ENCODE measurements at places on chromosomes 5 and 9.
A peak's percentile ranks its signal among the peaks of the same experiment; 100 is the strongest.

GRCh38 chr9:133514460-133515239 lies 10.1 kb downstream of the MYMK start:
- DNase-seq: no peak

DNA sequence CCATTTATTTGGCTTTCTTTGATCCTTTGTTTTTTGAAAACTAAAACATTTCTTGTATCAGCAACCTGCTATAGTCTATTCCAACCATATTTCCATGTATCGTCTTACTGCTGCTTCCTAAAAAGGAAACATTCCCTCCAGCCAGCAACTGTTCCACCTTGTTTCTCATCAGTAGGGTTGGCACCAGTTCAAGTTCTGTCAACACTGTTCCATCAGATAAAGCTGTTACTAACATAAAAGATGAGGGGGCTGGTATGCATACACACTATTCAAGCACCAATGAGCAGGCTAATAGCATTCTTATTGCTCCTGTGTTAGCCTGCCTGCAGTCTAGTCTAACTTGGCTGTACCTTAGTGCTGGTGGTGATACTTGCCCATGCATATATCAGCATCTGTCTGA lies 178.3 kb downstream of the CWC27 start:
- no peak for DNase-seq

- peak; percentile 45 for DNase-seq
These were observed 71.9 kb upstream of the RANBP3L start for GRCh38 chr5:36373527-36374086.

DNA sequence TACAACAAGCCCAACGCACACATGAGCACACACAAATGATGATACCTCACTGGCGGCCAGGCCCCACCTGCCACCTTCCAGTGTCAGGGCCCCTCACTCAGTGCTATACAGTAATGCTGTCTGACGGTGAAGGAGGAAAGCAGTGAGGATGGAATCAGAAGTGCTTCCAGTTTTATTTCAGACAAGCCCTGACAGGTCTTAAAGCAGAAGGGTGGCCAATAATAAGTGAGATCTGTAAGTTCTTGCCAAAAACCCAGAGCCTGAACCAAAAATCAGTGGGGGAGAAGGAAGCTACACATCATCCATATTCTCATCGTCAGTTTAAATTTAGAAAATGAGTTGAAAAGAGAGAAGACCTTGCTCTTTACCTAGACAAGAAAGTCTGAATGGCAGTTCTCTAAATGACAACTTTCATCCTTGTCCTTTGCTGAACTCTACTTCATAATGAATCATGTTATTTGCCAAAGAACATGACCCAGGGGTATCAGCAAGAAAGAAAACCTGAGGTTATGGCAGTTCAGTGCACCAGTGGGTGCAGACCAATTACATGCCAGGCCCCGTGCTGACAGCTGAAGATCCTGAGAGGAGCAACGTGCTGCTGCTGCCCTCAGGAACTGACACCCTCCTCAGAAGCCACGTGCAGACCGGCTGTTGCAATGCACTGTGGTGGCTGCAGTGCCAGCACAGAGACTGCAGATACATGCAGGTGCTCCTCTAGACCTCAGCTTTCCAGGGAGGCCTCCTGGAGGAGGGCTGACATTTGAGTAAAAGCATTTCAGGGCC lies 118.7 kb downstream of the DROSHA start:
- no peak for DNase-seq

GRCh38 chr5:177472460-177473442 lies 683 bp downstream of the DBN1 start:
- DNase-seq: no peak

DNA sequence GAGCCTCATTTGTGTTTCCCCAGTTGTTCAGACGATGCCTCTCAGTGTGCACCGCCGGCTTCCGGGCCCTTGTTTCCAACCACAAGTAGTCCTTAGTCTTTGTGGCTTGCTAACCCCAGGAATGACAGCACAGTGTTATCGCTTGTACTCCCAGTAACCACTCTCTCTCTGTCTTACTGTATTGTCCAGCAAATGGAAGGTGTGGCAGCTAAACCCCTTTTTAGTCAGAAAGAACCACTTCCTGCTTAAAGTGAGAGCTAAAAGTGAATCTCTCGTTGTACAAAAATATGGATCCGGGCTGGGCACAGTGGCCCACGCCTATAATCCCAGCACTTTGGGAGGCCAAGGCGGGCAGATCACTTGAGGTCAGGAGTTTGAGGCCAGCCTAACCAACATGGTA lies 61.3 kb downstream of the ENC1 start:
- no peak for DNase-seq

DNA sequence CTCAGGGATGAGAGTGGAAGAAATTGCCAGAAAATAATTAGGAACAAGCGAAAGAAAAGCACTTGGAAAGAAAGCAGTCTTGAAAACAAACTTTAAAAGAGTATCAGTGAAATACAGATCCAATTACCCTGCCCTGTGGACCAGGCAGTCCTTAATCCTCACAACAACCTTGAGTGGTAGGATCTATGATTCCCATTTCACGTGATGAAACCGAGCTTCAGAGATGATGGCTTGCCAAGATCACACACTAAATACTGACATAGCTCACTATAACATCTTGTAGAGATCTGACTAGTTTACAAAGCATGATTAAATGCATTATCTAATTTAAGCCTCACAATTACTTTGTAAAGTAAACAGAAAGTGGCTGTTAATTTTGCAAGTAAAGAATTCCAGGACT lies 55.5 kb upstream of the ABCA1 start:
- DNase-seq: no peak

DNA sequence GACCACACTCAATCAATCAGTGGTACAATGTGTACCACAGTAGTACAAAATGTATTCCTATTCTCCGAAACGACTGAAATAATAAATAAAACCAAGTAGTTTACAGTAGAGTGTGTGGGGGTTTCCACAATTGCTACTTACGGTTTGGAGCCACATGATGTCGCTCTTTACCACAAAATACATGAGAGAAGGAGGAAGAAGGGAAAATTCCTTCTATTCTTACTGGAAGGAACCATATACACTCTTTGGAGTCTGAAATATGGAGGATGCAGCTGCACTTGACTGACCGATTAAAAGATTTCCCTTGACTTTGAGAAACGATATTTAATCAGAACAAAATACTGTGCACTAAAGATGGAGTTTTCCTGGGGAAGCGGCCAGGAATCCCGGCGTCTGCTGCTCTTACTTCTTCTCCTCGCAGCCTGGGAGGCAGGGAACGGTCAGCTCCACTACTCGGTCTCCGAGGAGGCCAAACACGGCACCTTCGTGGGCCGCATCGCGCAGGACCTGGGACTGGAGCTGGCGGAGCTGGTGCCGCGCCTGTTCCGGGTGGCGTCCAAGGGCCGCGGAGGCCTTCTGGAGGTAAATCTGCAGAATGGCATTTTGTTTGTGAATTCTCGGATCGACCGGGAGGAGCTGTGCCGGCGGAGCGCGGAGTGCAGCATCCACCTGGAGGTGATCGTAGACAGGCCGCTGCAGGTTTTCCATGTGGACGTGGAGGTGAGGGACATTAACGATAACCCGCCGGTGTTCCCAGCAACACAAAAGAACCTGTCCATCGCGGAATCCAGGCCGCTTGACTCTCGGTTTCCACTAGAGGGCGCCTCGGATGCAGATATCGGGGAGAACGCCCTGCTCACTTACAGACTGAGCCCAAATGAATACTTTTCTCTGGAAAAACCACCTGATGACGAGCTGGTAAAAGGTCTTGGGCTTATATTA lies at the start of gene PCDHA4:
TSS of gene PCDHA4 (plus strand) at position 235 of the 942 bp plus-strand sequence.
- DNase-seq: no peak

GRCh38 chr9:12689233-12689632 lies 4.0 kb upstream of the TYRP1 start:
- no peak for DNase-seq

DNA sequence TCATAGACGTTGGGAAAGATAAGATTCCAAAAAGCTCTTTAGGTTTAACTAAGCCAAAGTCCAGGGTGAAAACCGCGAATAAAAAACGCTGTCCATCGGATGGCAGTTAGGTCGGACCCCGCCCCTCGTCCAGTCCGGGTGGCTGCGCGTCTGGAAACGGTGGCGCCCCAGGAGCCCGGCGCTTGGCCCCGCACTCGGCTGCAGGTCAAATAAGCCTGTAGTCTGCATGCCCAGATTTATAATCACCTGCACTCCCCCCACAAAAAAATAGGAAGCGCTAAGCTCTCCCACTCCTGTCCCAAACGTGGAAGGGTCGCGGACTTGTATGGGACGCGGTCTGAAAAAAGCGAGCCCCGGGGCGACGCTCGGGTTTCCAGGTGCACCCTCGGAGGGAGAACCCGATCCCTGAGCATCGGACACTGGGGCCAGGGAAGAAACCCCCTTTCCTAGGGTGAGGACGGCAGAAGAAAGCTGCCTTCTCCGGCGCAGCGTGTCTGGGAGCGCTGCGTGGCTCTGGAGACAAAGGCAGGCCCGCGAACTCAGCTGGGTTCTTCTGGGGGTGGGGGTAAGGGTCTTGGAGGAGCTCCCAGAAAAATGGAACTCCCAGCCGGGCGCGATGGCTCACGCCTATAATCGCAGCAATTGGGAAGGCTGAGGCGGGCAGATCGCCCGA lies 923 bp upstream of the ZBTB5 start:
- DNase-seq: peak; percentile 60

DNA sequence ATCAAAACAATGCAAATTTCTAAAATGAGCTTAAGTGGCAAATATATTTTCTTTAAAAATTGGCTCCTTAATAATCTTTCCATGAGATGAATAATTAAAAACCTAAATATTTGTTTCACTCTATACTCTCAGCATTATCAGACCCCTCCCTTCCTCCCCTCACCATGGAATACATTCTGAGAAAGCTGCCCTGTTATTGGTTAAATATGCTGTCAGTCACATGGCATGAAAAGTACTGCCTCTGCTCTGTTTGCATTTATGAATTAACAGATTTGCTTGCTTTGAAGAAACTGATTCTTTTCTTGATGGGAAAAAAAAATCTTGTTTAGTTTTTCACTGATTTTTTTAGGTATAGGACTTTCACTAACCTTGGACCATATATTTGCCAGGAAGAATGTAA lies 17.0 kb upstream of the RPS23 start:
- no peak for DNase-seq

DNA sequence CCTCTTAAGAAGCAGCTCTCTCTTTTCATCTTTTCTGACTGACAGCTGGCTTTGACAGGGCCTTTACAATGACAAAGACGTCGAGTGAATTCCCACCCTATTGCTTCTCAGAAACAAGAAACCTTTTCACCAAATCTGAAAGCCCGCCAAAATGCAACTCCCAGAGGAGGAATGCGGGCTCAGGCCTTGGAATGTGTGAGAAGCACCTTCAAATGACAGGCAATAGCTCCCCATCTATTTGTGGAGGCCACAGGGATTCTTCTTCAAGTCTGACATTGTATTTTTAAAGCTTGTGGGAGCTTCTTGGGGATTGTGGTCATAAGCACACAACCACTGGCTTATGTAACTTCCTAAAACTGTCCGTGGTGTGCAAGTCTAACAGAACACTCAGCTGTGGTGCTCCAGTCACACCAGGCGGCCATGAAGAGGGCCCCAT lies 72.7 kb downstream of the DPYSL3 start:
- no peak for DNase-seq

- DNase-seq: no peak
These were observed 49.8 kb downstream of the FGF1 start for GRCh38 chr5:142636093-142636492.

- DNase-seq: no peak
These were observed 544.1 kb downstream of the RAB3C start for GRCh38 chr5:59126708-59127573.

DNA sequence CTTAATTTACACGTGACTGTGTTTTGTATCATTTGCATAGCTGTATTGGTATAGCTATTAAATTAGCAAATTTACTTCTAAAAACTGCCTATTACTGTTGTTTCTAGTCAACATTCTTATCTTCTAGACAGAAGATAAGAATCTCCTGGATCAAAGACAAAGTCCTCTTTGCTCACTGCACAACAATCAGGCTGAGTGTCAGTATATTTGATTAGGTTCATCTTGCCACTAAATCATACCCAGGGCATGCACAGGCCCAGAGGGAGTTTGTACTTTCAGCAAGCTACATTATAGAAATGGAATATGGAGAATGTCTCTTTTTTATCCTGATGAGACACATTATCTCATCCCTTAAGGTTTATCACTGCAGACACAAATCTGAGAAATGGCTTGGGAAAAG lies 579.1 kb downstream of the SLCO4C1 start:
- DNase-seq: no peak

DNA sequence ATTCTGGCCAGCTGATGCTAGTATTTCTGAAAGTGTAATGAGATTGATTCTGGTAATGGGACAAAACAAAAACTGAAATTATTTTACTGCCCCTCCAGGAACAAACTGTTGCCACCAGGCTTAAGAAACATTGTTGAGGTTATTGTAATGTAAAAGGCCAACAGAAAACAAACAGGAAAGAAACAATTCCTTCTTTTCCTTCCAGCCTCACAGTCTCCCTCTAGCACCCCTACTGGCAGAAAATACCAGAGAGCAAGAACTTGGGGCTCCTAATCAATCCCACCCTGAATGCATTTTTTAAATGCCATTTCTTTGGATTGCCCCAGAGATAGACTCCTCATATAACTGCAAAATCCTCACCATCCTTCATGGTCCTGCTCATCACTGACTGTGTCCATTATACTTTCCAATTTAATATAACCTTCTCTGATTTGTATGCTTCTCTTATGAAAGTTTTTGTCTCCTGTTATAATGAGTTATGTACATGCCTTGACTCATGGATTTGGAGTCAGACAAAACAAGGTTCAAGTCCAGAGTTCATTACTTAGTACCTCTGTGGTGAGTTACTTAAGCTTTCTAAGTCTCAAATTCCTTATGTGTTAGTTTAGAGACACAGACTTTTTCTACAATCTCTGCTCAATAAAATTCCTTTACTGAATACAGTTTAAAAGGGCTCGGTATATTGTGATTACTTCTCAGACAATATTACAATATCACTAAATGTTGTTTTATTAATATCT lies 157.9 kb upstream of the FBN2 start:
- no peak for DNase-seq

- no peak for DNase-seq
These were observed 18.3 kb upstream of the ORM1 start for GRCh38 chr9:114304416-114305188.

DNA sequence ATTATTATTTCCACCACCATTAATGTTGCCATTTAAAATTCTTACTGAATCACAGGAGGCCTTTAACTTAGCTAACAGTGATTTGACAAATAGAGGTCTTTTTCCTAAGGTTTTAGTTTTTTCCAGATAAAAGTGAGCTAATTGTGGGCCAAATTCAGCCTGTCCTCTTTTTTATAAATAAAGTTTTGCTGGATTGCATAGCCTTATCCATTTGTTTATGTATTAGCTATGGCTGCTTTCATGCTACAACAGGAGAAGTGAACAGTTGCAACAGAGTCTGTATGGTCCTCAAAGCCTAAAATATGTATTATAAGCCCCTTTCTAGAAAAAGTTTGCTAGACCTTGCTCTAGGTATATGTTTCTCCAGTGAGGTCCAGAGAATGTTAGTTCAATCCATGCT lies 172.4 kb downstream of the GDNF start:
- DNase-seq: no peak

DNA sequence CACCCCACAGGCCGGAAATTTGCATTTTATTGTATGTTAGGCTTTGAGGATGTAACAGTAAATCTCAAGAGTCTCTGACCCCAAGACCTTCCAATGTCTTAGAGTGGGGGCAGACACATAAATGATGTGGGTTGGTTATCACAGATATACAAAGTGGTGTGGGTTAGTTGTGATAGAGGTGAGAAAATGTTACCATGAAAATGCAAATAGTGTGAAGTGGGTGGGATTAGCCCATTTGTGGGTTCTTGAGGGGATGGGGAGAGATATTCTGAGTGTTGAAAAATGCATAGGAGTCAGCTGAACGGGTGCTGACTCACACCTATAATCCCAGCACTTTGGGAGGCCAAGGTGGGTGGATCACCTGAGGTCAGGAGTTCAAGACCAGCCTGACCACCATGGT lies 7.9 kb upstream of the RNF145 start:
- DNase-seq: no peak

GRCh38 chr5:58491216-58491892 lies at the start of gene GAPT:
Gene GAPT, plus strand, starts transcription at chr5:58491435. Its CDS starts 3,102 bp downstream, at chr5:58494537.
- DNase-seq: no peak
